Stimulated activated CD8-positive, alpha-beta memory T cell treated with anti-CD3 and anti-CD28 coated beads, Interleukin-2, amount 100 ng/mL, for 1 hour (primary cell): ENCODE measurements at places on chromosomes 11 and 22.
A peak's percentile ranks its signal among the peaks of the same experiment; 100 is the strongest.

DNA sequence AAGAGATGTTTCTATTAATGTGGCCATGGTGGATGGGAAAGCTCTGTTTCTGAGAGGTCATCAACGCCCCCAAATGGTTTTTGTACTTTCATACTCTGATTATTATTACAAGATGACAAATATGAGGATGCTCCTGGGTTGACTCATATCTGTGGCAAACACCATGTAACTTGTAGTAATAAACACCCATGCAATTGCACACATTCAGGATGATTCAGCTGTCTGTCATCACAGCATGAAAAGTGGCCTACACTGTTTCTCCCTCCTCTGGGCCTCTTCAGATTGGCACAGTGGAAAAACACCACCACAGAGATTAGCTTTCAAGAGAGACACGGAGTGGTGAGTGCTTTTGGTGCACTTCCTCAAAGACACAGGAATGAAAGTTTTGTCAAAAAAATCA is 85.4 kb downstream of the MTNR1B start:
- DNase-seq: no peak

- DNase-seq: no peak
Measured at GRCh38 chr11:64007629-64008282, 21.5 kb downstream of the OTUB1 start.

DNA sequence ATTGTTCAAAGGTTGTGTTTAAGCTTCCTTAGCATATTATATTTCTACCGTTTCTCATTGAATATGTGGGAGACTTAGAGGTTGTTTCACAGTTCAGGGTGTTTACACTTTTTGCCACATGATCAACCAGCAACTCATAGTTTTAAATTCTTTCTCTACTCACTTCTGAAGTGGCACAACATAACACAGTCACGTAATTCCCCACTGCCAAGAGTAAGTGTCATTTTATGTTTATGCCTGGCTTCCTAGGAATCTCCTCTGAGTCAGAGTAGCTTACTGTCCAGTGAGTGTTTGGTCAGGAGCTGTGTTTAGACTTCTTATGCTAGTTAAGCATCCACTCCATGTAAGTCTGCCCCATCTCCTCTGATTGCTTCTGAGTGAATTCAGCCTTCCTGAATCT is 520.8 kb upstream of the KIRREL3 start:
- DNase-seq: no peak

DNA sequence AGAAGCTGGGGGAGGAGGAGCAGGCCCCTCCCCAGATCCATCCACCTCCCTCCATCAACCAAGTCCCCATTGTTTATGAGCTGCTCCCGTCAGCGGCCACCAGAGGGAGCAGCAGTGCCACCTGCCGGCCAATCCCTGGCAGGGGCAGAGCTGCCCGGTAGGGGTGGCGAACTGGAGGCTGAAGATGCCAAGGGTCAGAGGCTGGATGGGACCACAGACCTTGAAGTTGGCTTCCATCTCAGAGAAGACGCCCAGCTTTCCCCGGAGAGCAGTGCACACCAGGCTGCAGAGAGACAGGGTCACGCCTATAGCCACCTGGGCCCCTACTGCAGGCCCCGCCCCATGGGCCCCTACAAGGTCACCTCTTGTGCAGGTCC is 3.6 kb downstream of the FIBP start:
- peak; percentile 67 for DNase-seq

GRCh38 chr11:70808686-70809375 is 410.5 kb downstream of the CTTN start:
- DNase-seq: no peak

- DNase-seq: no peak
Measured at GRCh38 chr11:1674173-1675131, 22.5 kb upstream of the KRTAP5-6 start.

GRCh38 chr11:129766898-129767604 is 48.6 kb upstream of the TMEM45B start:
- DNase-seq: no peak

DNA sequence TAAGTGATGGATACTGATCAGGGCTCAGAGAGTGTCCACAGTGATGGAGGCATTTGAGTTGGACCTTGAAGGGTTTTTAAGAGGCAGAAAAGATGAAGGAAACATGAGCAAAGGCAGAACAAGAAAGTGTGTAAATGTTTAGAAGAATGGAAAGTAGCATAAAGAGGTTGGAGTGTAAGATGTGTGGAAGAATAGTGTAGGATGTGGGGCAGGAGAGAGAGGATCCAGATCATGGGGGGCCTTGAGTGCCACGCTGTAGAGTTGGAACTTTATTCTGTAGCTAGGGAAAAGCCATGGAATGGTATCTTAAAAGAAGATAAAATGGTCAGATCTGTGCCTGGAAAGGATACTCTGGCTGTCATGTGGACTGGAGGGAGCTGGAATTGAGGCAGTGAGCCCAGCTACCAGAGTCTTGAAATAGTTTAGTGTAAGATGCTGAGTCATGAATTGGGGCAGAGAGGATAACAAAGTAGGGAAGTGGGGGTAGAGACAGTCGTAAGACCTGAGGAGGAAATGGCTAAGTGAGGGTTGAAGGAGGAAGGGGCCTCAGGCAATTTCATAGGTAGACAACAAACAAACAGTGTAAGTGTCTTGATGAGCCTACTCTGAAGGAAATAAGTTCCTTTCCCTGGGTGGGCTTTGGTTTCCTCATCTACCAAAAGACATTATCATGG is 6.7 kb downstream of the KCNE3 start:
- DNase-seq: no peak

DNA sequence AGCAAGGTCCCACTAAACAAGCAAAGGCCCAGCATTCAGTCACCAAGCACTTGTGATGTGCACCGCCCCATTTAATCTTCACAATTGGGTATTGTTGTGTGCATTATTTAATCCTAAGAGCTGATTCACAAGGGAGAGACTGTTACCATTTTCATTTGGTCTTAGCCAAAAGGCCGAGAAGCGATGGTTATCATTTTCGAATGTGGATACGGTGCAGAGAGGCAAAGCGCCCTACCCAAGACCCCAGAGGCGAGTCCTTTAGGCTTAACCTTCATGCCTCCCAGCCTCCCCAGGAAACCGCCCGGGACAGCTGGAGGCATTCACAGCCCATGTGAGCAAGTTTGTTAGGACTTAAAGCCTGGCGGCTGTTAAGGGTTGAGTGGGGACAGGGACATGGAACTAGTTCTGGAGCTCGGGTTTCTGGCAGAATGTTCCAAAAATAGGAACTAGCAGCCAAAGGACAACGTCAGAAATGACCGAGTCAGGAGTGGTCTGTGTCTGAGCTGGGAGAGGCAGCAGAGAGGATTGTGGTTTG is 13.0 kb upstream of the UPK3A start:
- no peak for DNase-seq

DNA sequence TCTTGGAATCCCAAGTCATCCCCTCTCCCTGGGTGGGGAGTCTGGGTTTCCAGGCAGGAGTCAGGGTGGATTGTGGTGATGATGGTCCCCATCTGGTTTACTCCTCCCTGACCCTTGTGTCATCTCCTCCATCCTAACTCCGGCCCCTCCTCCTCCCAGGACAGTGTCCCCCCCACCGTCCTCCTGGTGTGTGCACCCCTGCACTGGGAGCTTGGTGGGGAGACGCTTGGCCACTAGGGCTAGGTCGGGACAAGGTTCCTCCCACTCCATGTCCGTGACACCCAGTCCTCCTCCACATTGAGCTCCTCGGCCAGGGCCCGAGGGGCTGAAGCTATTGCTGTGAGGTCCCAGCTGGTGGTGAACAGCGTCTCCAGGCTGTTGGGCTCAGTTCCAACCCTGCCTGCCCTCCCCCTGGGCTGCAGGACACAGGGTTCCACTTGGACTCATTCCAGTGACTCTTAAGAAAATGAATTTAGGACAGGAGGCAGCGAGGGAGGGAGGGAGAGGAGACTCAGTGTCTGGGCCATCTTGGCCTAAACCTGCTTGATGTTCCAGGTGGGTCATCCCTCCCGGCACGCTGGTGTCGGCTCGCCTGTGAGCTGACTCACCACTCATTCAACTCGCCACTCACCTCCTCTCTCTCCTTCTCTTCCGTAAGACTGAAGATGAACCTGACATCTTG is 433.2 kb downstream of the TBC1D22A start:
- DNase-seq: no peak

GRCh38 chr22:42773167-42773566 is 52.5 kb upstream of the A4GALT start:
- no peak for DNase-seq

- no peak for DNase-seq
Measured at GRCh38 chr11:118838905-118839553, 44.7 kb upstream of the CXCR5 start.

DNA sequence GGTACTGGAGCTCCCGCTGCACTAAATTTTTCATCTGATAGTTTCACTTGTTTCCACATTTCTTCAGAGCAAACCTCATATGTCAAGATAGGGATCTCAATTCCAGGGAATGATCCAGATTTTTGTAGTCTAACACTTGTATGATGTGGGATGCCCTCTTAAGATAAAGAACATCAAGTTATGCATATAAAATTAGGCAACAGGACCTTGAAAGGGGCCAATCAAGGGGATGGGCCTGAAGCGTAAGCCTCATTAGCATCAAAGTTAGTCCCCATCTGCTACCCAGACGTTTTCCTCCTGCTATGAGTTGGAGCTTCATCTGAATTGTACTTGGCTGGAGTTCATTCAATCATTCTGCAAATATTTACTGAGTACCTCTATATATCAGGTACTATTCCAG is 17.5 kb downstream of the PDGFD start:
- DNase-seq: no peak

GRCh38 chr11:27294654-27295053 is 68.4 kb downstream of the CCDC34 start:
- no peak for DNase-seq

DNA sequence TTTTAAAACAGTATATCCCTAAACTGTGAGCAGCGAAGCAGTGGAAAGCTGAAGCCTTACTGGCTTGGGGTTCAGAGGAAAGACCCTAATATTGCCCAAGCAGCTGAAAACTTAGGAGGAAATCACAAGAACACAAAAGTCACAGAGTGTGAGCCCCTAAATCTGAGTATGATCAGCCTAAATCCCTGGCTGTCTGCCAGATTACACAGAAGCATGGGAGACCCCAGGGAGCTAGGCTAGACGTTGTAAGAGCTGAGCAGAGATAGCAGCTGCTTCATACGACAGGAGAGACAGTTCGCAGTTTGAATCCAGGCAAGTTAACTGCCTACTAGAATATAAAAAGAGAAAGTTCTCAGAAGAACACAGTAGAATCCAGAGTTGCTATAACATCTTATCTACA is 81.2 kb downstream of the PACS1 start:
- no peak for DNase-seq

GRCh38 chr11:97445561-97445960 is 1055.7 kb downstream of the JRKL start:
- no peak for DNase-seq

DNA sequence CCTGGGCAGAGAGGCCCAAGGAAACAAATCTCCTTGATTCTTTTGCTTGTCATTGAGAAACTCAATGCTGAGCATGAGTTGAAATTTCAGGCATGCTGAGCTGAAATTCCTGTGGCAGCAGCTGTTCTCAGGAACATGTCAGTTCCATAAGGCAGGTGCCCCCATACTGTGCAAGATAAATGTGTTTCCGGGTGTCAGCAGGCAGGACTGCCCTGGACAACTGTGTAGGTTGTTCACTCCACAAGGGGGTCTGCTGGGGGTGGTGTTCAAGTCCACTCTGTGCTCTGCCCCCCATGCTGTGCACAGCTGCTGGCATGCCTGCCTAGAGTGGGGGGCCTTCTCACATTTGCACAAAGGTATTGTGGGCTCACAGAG is 133.7 kb downstream of the CTTN start:
- no peak for DNase-seq

GRCh38 chr11:67562963-67563704 is 20.5 kb upstream of the GSTP1 start:
- DNase-seq: no peak

- DNase-seq: no peak
Measured at GRCh38 chr11:35275786-35276170, 136.8 kb downstream of the CD44 start.

GRCh38 chr11:32168924-32169323 is 78.0 kb downstream of the RCN1 start:
- DNase-seq: no peak

GRCh38 chr11:108111126-108111525 is 10.2 kb upstream of the ACAT1 start:
- no peak for DNase-seq

DNA sequence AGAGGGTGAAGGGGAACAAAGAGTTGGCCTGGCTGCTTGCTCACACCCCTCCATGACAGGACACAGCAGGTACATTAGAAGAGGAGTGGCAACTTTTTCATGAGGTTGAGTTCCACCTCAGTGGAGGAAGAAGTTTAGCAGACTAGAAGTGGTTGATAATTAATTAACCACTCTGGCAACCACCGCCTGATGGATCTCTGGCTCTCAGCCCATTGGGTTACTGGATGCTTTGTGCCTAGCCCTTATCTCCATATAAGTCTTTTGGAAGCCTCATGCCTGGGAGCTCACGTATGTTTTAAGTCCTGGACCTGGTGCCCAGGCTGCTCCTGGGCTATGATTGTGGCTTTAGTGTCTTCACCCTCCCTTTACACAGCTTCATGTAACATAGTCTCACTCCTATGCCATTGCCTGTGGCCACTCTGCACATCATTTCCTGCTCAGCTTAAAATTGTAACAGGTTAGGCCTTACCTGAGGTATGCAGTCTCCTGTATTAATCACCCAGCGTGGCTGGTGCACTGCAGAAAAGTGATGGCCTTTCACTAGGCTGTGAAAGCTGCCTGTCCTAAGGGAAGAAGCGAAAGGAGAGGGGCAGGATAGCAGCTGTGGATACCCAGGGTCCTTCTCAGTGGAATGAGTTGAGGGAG is 72.7 kb upstream of the CRTAM start:
- no peak for DNase-seq

- DNase-seq: no peak
Measured at GRCh38 chr11:109998921-109999320, 94.3 kb upstream of the ZC3H12C start.

DNA sequence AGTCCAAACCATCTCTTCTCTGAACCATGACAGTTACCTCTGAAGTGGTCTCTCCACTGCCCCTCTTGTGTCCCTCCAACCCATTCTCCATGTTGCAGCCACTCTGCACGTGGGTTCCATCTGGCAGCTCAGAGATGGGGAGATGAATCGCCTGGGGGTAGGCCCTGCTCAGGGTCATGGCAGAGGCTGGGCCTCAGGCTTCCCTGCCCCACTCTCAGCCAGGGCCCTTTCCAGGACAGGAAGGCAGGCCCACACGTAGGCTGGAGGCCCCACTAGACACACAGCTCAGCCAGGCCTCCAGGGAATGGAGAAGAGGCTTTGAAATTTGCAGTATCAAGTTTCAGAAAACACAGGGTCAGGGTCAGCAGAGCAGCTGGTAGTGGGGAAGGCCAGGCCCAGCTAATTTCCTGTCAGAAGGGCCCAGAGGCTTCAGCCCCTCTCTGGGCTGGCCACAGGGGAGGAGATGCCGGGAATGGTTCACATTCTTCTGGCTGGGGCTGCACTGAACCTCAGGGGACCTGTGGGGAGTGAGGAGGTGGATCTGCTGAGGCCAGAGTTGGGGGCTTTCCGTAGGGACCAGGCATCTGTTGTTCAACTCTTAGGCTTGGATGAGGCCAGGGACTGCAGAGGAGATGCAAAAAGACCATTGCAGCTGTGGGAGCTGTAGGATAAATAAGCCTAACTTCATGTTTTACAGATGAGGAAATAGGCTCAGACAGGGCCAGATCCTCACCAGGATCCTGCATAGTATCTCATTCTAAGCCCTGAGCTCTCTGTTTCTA is 101.6 kb downstream of the SWAP70 start:
- DNase-seq: no peak

- DNase-seq: no peak
Measured at GRCh38 chr11:63243533-63243932, at the start of gene SLC22A25. SLC22A25 (minus strand) TSS chr11:63243599; CDS start chr11:63229652, 13,947 bp downstream.
